Calu3 (cell line): ENCODE measurements at places on chromosomes 2 and 18. TPM values are rescaled to one million over a fixed set of nuclear protein-coding genes. Genes with fewer than 3 reads are reported as not detected.

GRCh38 chr2:136021976-136022375, 36.5 kb upstream of the DARS1 start:
- DNase-seq, result no peak

GRCh38 chr2:3972377-3972776, 269.0 kb downstream of the DCDC2C start:
- DNase-seq, result no peak

RAD51AP2 gene
- total RNA-seq, result not detected in 2 replicates

ABCG5 gene
- total RNA-seq, result 0.66 and 1.0 TPM in 2 replicates
